H4 (cell line): ENCODE measurements at places on chromosomes 13 and 19. TPM values are rescaled to one million over a fixed set of nuclear protein-coding genes. Genes with fewer than 3 reads are reported as not detected.

GRCh38 chr13:21240586-21240985 is 64.1 kb downstream of the MRPL57 start:
- DNase-seq = peak; percentile 67

- DNase-seq = no peak
These were observed 20.9 kb downstream of the COG6 start for GRCh38 chr13:39676315-39676876.

- no peak for DNase-seq
These were observed 411.0 kb downstream of the HS6ST3 start for GRCh38 chr13:96500953-96501352.

GRCh38 chr19:27759896-27760295 is 1453.1 kb downstream of the UQCRFS1 start:
- DNase-seq = no peak

DNA sequence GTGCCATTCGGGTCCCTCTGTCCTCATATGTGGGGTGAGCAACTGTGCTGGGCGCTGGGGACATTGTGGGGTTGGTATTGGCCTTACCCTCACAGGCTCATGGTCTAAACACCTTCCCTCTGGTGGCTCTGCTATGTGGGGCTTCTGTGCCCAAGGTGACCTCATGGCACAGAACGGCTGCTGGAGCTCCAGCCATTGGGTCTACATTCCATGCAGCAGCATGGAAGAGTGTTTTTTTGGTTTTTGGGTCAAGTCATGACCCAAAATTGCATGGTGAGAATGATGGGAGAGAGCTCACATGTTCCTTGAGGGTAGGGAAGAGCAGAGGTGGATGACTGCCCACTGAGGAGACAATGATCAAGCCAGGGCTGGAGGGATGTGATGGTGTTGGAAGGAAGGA is 17.2 kb downstream of the PGLS start:
- DNase-seq = no peak

DNA sequence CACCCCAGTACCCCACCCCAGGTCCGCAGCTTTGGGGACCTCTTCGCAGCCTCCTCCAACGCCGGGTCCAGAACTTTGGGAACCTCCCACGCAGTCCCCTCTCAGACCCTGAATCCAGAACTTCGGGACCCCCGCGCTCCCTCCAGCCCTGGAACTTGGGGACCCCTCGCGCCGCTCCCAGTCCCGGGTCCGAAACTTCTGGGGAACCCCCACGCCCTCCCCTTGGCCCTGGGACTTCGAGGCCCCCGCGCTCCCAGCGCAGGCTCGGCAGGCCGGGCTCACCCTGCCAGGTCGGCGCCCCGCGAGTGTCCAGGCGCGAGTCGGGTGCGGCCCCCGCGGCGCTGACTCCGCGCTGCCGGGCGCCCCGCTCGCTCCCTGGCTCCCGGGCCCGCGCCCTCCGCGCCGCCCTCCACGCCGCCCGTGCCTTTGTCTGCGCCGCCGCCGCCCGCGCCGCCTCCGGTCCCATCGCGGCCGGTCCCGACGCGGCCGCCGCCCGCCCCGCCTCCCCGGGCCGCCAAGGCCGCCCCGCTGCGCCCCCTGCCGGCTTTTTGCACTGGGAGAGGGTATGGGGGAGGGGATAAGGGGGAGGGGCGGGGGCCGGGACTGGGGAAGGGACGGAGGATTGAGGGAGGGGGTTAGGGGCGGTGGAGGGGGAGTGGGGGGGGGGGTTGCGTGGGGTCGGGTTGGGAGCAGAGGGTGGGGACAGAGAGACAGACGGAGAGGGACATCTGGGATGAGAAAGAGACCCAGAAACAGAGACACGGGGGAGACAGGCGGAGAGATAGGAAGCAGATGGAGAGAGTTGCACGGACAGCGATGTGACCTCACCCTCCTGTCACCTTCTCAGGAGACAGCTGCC is at the start of gene HOMER3:
HOMER3 (minus strand) TSS at position 449 of the 859 bp plus-strand sequence. CDS start 2,235 bp downstream, outside the sequence.
- no peak for DNase-seq

DNA sequence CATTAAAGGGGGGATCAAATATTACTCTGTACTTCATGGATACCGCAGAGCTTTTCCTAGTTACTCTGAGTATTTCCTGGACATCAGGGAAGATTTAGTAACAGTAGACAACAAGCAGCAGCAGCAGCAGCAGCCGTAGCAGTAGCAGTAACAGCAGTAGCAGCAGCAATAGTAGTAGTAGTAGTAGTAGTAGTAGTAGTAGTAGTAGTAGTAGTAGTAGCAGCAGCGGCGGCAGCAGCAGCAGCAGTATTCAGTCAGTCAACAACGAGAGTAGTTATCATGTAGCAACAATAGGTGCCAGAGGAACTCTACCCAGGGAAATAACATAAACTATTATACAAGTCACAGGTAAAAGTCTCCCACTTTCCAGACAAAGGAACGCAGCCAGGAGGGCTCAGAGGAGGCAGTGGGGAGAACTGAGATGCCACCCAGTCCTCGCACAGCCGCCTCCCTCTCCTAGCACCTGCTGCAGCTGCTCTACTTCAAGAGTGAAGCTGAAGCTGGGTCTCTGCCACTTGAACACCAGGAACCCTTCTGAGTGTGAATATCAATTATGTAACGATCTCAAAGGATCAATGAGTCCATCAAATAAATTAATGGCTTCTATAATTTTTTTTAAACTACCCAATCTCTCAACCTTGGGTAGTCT is 1.3 kb upstream of the DOCK9 start:
- DNase-seq = no peak

ZNF586 gene
- 12.7 and 19.3 TPM in 2 replicates for total RNA-seq
